AML-193 (cell line): ENCODE measurements at places on chromosomes 4 and X.

DNA sequence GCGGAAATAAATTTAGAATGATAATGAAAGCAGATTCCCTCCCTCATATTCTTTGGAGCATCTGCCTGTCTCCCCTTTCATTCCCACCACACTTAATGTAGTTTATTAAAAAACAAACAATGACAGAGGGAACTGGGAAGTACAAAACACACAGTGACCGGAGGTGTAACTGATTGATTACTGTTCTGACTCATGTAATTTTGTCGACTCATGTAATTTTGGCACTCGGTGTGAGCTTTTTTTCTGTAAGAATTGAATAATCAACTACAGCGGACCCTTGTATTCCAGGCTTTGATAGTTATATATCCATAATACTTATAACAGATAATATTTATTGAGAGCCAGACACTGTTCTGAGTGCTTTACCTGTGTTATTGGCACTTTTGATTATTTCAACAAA, 110.4 kb downstream of the PALLD start:
- DNase-seq, result no peak

DNA sequence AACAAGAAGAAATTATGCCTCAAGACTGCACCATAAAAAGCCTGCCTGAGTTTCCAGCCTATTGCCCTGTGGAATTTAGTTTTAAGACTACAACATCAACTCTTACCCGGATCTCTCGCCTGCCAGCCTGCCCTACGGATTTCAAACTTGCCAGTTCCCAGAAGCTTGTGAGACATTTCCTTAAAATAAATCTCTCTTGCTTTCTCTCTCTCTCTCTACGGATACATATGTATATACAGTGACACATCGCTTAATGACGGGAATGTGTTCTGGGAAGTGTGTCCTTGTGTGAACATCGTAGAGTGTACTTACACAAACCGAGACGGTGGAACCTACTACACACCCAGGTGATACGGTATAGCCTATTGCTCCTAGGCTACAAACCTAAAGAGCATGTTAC, 79.5 kb downstream of the CLNK start:
- no peak for DNase-seq

GRCh38 chr4:73917081-73917501, 47.9 kb downstream of the CXCL1 start:
- no peak for DNase-seq

GRCh38 chr4:38058151-38058550, 98.0 kb downstream of the PTTG2 start:
- DNase-seq, result no peak

GRCh38 chr4:25211721-25212120, 22.1 kb upstream of the PI4K2B start:
- DNase-seq, result no peak

DNA sequence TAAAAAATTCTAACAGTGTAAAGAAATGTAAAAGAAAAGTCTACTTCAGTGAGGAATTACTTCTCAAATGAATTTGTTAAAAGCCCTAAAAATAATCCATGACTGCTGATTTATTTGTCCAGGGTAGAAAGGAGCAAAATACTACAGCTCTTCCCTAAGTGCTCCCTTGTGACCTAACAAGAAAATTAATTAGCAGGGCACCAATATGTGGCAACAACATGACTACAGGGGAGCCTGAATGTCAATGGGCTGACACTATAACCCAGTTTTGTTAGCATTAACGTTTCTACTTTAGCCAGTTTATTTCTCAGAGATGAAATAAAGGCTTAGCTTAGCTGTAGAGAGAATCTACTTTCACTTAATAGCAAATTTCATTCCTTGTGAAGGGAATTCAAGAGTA, 918.9 kb upstream of the EPHA5 start:
- DNase-seq, result no peak

- DNase-seq, result no peak
Observed at GRCh38 chr4:129839687-129840086, 743.7 kb downstream of the C4orf33 start.

- DNase-seq, result no peak
Observed at GRCh38 chr4:173264684-173265185, 69.4 kb downstream of the HMGB2 start.

DNA sequence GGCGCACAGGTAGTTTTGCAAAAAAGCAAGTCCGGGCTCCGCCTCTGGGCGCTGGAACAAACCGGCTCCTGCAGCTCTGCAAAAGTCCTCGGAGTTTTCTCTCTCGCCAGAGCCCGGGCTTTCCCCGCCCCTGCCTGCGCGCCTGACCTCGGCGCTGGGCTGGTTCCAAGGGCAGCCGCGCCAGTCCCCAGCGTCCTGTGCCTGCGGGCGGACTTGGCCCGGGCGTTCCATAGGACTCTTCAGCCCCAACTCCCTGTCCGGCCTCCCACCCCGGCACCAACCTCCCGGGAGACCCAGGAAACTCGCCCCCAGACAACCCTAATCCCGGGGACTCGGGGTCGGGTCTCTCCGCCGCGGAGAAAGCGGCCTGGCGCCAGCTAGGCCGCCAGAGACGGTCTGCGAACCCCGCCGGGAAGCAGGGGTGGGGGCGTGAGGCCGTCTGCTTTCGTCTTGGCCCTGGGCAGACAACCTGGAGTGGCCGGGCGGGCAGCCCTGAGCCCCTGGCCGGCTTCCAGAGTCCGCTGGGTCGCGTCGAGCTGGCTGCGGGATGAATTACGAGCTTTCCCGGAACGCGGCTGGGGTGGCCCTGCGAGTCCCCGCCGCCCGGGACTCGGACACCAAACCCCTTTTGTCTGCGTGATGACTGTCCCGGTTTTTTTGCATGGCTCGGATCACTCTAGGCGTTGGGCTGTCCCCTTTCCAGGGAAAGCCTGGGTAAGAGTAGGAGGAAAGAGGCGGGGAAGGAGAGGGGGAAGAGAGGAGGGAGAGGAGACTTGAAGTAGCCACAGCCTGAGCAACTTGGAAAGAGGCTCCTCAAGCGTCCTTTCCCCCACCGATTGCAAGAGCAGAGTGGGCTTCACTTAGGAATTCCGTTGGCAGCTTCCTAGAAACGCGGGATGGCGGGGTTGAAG, 916 bp downstream of the MXRA5 start:
- DNase-seq, result no peak

GRCh38 chr4:74202062-74202586, 44.2 kb downstream of the MTHFD2L start:
- DNase-seq, result no peak

GRCh38 chr4:108813261-108813660, 50.4 kb upstream of the ETNPPL start:
- DNase-seq, result no peak

DNA sequence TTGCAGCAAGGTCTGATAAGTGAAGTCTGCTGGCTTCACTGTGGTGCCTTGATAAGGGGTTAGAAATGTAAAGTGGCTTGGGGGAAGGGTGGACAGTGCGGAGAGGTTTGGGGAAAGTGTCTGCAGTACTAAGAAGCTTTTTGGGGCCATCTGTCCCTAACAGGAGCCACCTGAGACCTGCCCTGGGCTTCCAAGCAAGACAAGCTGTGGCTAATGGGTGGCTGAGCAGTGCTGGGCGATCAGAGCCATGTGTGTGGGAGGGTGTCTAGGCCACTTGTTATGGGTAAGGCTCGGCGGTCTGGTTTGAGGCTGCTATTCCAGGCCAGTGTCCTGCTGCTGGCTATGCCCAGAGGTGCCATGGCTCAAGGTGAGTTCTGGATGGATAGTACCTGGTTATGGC, 185.4 kb upstream of the MTMR8 start:
- no peak for DNase-seq

- no peak for DNase-seq
Observed at GRCh38 chr4:71524756-71525155, 185.9 kb downstream of the SLC4A4 start.
